Hematopoietic multipotent progenitor cell (in vitro differentiated cells): ENCODE measurements at places on chromosomes 3 and 15.

- DNase-seq = no peak
These were observed 185.0 kb downstream of the RBMS3 start for GRCh38 chr3:29465836-29466235.

- no peak for DNase-seq
These were observed 105.9 kb downstream of the TOP2B start for GRCh38 chr3:25558796-25559195.

DNA sequence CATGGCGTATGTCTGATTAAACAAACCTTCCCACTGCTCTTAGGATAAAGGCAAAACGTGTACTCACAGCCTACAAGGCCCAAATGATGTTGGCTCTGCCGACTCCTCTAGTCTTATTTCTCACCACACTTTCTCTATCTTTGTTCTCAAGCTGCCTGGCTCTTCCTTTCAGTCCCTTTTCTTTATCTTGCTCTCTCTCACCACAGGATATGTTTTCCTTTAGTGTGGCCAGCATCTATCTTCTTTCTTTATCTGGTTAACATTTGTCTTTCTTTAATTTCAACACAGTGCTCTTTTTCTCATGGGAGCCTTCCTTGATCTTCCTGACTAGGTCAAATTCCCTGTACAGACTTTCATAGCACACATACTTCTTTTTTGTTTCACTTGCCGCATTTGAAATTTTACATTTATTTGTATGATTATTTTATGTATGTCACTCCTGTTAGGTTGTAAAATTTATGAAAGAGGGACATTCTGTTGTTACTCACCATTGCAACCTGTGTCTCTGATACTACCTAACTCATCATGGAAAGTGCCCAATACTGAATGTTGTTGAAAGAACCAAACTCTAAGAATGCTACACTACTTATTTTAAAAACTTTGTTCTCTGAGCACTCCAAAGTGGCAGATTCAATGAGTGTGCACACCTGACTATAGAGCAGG, 328.9 kb upstream of the CBLB start:
- DNase-seq = no peak

DNA sequence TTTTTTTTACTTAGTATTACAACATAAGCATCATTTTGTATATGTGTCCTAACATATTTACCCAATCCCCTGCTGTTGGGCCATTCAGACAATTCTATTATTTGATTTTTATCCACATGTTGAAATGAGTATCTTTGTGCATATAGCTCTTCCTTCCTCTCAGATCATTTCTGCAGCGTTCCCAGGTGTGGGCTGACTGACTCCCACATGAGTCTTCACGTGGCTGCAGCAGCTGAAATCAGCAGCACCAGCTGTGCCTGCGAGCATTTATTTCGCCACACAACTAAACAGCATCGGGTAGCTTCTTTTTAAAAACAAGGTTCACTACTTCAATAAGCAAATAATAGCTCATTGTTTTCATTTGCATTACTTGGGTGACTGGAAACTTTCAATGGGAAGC, 44.5 kb upstream of the PDE8A start:
- no peak for DNase-seq

DNA sequence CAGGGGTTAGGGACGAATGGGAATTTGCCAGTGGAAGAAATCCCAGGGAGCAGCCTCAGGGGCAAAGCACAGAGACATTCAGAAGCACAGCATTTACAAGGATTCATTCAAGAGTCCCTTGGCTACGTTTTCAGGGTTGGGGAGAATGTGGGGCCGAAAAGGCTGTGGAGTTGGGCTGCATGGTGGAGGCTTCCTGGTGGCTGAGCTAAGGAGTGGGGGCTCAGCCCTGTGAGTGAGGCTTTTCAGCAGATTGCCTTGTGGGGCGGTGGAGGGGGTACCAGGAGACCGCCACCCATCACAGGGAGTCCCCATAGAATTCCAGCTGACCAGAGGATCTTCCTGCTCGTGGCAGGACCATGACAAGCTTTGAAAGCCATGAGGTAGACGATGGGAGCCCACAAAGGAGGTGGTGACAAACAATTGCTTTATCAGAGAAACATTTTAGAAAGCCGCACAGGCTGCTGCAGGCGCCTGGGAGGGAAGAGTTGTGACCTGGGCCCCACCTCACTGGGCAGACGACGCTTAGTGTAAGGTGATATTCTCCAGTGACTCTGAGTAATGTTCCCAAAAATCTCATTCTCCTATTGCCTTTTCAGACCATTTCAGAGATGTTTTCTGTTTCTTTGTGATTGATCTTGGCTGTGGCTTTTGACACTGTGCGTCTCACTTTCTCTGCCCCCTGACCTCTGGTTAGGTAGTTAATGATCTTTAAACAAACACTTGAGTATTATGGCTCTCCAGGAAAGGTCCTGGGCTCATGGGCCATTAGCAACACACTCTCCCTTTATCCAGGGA, 128.0 kb downstream of the DNAJB8 start:
- no peak for DNase-seq

GRCh38 chr15:82850731-82851130, 41.3 kb downstream of the WHAMM start:
- no peak for DNase-seq

GRCh38 chr3:146465693-146466465, 3.5 kb downstream of the PLSCR2 start:
- DNase-seq = no peak

DNA sequence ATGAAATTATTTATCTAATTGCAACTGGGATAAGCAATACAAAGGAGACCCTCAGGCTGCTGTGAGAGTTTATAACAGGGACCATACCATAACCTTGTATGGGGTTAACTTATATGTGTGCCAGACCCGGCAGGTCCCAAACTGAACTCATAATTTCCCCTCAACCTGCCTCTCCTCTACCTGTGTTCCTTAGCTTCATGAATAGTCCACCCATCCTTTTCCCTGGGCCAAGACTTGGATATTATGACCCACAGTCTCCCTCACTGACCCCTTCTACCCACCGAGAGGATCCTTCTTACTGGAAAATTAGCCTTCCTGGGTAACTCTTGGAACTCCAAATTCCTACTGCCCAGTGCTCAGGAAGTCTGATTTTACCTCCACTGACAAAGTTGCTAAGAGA, 3.4 kb upstream of the TSPAN3 start:
- DNase-seq = no peak

- DNase-seq = no peak
These were observed 29.4 kb downstream of the POLR2M start for GRCh38 chr15:57735891-57736290.

- no peak for DNase-seq
These were observed 33.6 kb downstream of the PLSCR4 start for GRCh38 chr3:146217324-146217723.

GRCh38 chr15:84731774-84732173, 15.8 kb upstream of the SEC11A start:
- DNase-seq = no peak

DNA sequence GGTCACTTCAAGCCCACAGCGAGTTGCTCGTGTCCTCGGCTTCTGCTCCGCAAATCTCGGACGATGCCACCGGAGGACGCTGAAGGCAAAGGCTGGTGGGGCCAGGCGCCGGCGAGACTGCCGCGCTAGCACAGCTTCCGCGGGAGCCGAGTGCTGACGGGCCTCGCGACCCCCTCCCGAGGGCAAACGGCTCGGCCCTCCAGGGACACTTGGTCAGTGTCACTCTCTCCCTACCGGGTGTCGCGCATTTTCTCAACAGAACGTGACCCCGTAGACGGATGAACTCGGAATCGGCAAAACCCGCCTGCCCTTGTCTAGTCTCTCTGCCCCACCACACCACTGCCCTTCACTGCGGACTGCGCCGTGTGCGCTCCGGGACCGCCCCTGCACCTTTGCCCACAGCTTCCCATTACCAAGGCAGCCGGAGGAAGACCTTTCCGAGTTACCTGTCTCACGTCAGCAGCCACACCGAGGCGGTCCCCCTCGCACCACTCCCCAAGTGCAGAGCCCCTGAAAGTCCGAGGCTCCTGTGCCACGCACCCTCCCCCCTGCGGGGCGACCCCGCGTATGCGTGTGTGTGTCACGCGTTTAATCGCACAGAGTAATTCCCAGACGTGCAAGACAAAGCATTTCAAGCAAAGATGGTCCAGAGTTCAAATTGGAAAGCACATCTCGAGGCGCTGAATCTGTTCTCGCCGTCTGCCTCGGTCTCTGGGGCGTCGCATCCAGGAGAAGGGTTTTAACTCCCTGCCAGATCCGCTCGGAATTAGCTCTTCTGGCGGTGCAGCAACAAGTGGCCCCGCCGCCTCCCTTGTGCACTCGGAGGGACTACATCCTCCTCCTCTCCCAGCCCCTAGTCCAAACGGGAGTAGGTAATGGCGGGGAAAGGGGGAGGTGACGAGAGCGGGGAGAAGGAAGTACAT, 245.0 kb upstream of the TOPAZ1 start:
- no peak for DNase-seq

GRCh38 chr3:187120326-187120725, 19.0 kb downstream of the RPL39L start:
- DNase-seq = no peak

GRCh38 chr15:57015897-57016296, 97.5 kb downstream of the TCF12 start:
- DNase-seq = no peak

DNA sequence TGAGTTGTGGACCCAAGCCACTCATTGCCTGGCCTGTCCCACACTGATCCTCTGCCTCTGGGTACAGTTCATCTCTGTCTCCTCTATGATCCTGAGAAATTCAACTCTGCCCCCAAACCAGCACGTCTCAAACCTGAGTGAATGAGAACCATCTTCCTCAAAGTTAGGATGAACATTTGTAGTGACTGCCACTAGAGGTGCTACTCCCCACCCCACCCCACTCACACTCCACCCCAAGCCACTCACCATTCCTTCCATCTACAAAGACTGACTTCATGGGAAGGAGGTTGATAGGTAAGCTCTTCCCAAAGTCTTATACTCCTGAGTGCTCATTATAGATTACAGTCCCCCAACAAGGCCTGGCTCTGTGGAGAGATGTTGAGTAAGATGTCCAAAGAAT, 43.8 kb downstream of the NEK10 start:
- DNase-seq = no peak

DNA sequence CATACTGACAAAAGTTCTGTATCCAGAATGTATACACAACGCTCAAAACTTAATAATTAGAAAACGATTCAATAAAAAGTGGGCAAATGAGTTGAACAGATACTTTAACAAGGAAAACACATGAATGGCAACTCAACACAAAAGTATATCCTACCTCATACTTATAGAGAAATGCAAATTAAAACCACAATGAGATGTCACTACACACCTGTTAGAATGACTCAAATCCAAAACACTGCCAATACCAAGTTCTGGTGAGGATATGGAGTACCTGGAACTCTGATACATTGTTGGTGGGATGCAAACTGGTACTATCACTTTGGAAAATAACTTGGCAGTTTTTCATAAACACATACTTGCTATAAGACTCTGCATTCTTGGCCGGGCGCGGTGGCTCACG, 42.1 kb downstream of the PRTG start:
- no peak for DNase-seq

- no peak for DNase-seq
These were observed 613.4 kb downstream of the FOXP1 start for GRCh38 chr3:70970171-70970570.

- no peak for DNase-seq
These were observed 298.1 kb downstream of the NSUN3 start for GRCh38 chr3:94360987-94361386.

DNA sequence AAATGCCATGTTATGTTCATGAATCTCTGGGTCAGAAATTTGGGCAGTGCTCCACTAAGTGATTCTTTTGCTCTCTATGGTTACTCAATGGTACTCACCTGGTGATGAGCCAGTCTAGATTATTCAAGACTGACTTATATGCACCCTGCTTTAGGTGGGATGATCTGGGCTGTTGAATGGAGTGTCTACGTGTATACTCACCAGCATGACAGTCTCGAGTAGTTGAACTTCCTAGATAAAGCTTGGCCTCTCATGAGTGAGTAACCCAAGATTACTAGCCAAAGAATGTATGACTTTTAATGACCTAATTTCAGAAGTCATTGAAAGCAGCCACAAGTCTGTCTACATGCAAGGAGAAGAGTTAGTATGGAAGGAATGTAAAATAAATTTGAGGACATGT, 77.5 kb upstream of the CADM2 start:
- no peak for DNase-seq

DNA sequence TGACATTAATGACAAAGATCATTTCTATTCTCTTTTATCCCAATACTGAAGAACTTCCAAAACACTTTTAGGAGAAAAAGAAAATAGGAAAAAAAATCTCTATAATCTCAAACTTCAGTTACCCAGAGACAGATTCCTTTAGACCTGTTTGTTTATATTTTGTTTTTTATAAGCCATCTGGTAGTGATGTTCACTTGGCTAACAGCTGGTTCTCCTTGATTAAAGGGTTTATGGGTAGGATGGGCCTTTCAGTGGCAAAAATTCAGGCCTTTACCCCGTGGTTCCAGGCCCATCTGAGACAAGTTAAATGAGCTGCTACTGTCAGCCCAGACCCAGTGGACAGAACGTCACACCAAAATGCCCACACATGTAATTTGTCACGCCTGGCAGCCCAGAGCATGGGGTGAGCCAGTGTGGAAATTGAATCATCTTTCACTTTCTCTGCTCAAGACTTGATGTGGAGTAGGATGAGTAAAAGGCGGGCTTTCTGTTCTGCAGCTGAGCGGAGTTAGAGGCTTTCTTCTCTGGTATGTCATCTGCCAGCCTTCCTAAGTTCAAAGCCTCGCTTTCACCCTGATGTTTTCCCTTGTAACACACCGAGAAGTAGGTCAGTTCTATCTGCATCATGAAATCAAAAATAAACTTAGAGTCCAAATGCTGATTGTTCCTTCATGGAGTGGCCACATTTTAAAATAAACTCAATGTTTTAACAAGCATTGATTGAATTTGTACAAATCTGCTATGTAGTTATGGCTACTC, 62.5 kb upstream of the SKOR1 start:
- no peak for DNase-seq

- DNase-seq = no peak
These were observed 36.3 kb downstream of the KNL1 start for GRCh38 chr15:40630313-40630712.

DNA sequence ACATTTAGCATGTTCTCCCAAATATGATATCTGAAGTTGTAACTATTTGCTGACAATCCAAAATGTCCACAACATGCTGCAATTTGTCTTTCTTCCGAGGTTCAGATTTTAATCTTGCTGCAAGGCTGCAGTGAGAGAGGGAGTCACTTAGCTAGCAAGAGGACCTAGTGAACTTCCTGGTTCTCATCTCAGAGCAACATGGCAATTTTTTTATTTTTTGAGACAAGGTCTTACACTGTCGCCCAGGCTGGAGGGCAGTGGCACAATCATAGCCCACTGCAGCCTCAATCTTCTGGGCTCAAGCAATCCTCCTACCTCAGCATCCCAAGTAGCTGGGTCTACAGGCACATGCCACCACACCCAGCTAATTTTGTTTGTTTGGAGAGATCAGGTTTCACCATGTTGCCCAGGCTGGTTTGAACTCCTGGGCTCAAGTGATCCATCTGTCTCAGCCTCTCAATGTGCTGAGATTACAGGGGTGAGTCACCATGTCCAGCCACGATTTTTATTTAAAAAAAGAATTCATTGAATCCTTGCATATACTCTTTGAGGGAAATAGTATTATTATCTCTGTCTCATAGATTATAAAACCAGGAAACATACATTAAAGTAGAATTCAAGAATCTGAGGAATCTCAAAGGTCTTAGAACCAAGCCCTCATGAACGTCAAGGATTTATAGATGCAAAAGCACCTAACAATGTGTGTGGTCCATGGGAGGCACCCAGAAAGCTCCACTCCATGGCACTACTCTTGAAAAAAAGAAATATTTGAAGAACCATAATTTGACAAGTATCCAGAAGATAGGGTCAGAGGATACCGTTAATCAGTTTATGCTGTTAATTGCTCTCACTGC, 9.1 kb downstream of the HDC start:
- DNase-seq = no peak
